ENCODE measurements at places on chromosomes 12 and 14. TPM values are rescaled to one million over a fixed set of nuclear protein-coding genes. Genes with fewer than 3 reads are reported as not detected.

The CACNA2D4 gene
- 0.99 TPM for total RNA-seq

DNA sequence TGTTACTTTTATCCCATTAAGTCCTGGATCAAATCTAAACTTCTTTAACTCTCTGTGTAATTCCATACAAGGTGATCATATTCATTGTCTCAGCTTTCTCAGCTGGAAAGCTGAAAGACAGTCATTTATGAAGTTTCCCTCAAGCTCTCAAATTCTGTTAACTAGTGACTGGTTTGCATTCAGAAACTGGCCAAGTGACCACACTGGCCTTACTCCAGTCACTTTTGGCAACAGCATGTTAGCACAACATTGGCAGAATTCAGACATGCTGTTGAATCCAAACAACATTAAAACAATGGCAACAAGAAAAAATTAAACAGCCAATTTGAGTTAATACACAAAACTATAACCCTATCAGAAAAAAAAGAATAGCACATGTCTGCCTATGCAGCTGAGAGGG lies 343.3 kb downstream of the MDGA2 start:
- no peak for DNase-seq

- DNase-seq, result no peak
Measured at GRCh38 chr12:63752841-63753240, 26.9 kb upstream of the RXYLT1 start.

DNA sequence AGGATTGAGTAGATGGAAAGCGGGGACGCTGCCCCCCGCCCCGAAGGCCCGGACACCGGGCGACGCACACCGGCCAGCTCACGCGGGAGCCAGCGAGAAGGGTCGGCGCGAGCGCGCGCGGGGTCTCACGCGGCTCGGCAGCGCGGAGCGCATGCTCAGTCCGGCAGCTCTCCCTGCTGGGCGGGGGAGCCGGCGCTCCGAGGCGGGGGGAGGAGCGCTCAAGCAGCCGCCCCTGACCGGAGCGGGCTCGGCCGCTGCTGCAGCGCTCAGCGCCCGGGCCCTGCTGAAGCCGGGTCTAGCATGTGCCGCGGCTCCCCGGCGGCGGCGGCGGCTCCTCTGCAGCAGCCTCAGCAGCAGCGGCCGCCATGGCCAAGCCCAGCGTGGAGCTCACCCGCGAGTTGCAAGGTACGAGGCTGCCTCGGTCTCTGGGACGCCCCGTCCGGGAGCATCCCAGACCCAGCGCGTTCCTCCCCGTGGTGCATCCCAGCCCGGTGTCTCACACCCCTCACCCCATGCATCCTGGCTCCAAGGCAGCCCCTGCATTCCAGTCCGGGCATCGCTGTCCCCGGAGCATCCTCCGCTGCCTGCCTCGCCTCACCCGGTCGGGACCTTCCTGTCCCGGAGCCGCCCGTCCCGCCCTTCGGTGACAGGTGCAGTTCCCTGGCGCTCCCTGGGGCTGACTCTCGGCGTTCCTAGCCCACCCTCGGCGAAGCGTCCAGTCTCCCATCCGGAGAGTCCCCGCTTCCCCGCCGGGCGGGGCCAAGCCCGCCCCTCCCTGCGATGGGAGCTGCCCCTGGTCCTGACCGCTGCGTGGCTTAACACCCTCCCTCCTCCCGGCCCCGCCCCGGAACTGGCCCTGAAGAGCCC lies at the start of gene CARMIL3:
Gene CARMIL3, plus strand, starts transcription at position 221 of the 867 bp plus-strand sequence. Its CDS starts 145 bp downstream, at position 366.
- peak; percentile 41 for DNase-seq

GRCh38 chr12:34341362-34341733 lies 319.1 kb downstream of the ALG10 start:
- DNase-seq, result no peak

GRCh38 chr12:43883311-43883710 lies 47.4 kb downstream of the TMEM117 start:
- peak; percentile 7 for DNase-seq

Measured in fibroblast of lung (primary cell).